ENCODE measurements at places on chromosomes 7 and 10.

- DNase-seq: no peak
Observed at GRCh38 chr7:132458729-132459128, 117.5 kb downstream of the PLXNA4 start.

DNA sequence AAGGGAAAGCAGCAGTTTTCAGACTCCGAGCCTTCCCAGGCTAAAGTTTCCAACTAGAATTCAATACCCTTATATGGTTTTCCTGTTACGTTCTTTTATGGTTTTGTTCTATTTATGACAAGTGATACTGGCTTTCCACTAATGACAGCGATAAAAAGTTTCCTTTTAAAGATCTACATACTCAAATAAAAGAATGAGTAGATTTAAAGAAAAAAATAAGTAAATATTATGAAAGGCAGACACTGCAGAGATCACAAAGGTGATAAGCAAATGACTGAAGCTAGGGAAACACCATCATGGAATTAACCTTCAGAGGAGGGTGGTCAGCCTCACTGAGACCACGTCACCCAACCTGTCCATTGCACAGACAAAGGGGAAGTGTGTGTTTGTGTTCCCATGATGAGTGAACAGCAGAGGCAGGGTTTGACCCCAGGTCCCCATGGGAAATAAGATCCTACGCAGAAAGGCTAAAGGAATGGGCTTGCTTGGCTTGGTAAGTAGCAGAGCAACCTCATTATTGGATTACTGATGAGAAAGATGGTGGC lies 4.0 kb downstream of the VSIR start:
- DNase-seq: no peak

DNA sequence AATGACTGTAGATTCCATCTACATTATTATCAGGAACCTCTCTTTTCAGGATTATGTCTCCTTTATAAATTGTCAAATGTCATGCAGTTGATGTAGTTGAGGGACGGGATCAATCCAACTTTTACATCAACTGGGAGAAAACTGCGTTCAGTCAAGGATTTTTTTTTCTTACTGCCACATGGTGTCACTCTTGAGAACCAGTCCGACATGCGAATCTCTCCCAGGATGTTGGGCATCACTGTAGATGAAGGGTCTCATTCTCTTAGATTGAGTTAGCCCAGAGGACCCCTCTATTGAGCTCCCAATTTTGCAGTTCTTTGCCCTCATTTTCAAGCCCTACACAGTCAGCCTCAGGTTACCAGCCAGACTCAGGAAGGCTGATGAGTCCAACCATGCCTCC lies 120.3 kb upstream of the PTPRZ1 start:
- DNase-seq: peak; percentile 29

- DNase-seq: no peak
Observed at GRCh38 chr7:85765698-85766298, 578.9 kb upstream of the SEMA3D start.

GRCh38 chr7:93739424-93739823 lies 151.1 kb downstream of the TFPI2 start:
- DNase-seq: no peak

DNA sequence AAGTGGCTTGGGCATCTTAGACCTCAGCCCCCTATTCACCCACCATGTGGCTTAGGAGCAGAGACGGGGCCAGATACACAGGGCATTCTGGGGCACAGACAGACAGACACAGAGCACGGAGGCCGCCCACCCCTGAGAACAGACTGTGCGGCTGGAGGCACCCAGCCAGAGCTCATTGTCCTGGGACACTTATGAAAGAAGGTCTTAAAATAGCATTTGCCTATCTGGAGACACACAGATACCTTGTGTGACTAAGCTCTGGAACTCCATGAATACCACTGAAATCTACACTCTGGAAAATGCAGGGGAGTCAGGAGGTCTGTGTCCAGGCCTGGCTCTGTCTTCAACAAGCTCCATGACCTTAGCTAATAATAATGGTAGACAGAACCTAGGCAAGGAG lies 41.4 kb upstream of the ADO start:
- no peak for DNase-seq

GRCh38 chr7:22607180-22607579 lies 107.2 kb upstream of the STEAP1B start:
- DNase-seq: peak; percentile 48

- no peak for DNase-seq
Observed at GRCh38 chr10:100114976-100115770, 33.5 kb upstream of the CPN1 start.

- no peak for DNase-seq
Observed at GRCh38 chr10:44990302-44990655, 10.4 kb upstream of the ZNF22 start.

DNA sequence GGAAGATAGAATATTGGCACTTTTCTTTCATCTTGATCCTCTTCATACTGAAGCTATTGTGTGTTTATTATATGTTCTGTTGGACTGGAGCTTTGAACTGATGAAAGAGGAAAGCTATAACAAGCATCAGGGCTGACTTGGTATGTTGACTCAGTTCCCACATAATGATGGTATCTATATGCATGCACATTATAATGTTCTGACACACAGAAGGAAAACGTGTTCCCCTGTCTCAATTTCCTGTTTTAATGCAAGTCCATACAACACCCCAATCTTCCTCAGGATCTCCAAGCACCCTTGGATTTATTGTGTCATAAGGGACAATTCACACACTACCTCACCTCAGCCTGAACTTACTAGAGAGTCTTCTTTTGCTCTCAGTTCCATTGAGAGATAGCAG lies 8.3 kb upstream of the WASL start:
- DNase-seq: no peak

DNA sequence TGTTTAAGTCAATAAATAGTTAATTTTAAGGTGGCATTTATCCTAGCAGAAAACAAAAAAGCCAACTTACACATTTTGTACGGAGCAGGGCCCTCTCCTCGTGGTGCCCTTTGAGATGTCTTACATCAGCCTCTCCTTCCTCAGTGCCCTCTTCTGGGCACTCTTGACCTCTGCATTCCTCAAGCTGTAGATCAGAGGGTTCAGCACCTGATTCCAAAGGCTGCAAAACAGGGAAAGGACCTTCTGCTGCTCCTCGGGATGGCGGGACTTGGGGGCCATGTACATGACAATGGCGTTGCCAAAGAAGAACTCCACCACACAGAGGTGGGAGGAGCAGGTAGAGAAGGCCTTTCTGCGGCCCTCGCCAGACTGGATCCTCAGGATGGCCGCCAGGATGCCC lies 4.6 kb upstream of the OR2A14 start:
- DNase-seq: no peak

DNA sequence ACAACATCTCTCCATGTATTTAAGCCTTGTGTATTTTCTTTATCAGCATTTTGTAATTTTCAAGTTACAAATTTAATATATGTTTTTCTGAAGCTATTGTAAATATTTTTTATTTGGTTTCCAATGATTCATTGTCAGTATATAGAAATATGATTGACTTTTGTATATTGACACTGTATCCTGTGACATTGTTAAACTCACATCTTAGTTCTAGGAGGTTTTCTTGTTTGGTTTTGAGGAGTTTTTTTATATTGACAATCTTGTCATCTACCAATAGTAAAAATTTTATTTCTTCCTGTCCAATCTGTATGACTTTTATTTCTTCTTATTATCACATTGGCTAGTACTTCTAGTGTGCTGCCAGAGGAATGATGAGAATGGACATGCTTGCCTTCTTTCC lies 393.7 kb downstream of the GPAM start:
- DNase-seq: no peak

GRCh38 chr10:21757185-21757901 lies 223.3 kb downstream of the MLLT10 start:
- DNase-seq: no peak

DNA sequence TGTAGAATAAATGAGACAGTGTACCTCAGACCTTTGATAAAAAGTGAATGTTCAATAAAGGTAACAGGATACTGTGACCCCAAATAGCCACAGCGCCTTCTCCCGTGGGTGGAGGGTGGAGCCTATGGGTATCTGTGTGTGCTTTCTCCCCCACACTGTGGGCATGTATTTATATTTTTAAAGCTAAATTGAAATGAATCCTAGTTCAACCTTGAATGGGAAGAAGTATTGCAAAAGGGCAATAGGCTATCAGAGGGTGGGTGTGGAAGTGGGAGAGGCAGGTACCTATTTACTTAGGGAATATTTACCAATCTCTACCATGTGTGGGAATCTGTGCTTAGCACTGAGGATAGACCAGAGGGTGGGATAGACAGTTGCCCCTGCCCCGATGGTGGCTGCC lies 68.9 kb downstream of the PFKFB3 start:
- no peak for DNase-seq

DNA sequence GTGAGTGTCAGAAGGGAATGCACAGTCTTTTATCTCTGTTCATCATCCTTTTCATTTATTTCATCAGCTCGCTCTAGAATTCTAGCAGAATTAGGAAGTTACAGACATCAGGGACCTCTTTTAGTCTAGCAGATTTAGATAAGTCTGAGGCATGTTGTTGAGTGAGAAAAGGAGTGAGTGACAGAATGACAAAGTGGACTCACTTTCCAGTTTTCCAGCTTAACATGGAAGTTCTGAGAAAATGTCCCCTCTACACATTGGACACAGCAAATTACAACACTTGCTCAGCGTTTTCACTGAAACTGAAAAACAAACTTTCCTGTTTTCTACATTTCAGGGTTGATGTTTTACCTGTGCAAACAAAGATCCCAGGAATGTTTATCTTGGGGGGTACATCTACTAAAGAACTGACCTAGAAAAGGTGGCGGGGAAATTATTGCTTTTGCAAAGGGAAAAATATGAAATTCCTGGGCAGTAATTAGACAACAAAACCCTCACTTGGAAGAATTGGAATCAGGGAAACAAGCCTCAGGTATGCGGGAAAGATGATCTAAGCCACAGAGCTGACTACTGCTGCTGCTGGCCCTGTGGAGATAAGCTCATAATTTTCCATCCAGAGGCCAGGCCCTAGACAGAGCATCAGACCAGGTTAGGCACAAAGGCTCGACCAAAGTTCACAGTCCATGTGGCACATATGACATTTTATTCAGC lies 14.6 kb upstream of the CYP3A5 start:
- no peak for DNase-seq

DNA sequence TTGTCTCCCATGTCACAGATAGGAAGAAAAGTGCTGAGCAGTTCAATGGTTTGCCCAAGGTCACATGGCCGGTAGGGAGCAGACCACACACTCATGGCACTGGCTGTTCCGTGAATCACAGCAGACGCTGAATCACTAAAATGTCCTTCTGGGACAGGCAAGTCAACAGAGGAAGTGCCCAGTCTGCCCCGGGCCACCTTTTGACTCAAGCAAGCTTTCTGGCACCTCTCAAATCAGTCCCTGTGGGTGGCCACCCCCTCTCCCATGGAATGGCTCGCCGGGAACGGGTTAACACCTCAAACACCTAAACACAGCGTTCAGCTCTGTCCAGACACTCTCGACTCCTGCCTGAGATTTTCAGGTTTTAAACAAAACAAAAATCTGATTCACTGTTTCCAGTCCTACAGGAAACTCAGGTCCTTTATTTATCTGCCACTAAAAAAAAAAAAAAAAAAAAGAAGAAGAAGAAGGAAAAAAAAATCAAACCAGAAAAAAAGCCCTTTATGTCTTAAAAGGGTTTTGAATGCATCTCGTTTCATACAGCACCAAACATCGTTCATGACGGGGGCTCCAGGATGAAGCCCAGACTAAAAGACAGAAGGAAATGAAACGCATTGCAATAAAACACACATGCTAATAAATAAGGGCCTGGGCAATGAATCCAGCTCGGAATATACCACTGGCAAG lies 15.5 kb downstream of the CARD11 start:
- no peak for DNase-seq

- DNase-seq: no peak
Observed at GRCh38 chr7:496528-497295, 22.9 kb downstream of the PDGFA start.

GRCh38 chr7:36275735-36276284 lies 113.9 kb upstream of the ANLN start:
- DNase-seq: no peak

GRCh38 chr10:114477285-114477684 lies 73.0 kb upstream of the AFAP1L2 start:
- DNase-seq: no peak

DNA sequence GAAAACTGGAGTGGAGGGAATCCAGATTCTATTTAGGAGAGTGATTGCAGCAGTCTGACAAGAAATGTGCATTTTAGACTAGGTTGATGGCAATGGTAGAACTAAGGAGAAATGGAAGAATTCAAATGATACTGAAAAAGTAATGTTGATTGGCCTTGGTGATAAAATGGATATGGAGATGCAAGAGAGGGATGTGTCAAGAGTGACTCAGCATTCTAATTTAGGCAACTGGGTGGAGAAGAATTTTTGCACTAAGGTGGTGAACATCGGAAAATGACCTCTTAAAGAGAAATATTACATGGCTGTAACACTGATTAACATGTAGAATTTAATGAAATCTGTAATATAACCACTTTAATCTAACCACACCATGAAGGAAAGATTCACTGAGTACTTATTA lies 806.5 kb downstream of the PHTF2 start:
- DNase-seq: peak; percentile 16

- no peak for DNase-seq
Observed at GRCh38 chr10:83545901-83546391, 593.4 kb upstream of the GHITM start.

- peak; percentile 38 for DNase-seq
Observed at GRCh38 chr10:35546824-35547225, 58.3 kb upstream of the GJD4 start.

DNA sequence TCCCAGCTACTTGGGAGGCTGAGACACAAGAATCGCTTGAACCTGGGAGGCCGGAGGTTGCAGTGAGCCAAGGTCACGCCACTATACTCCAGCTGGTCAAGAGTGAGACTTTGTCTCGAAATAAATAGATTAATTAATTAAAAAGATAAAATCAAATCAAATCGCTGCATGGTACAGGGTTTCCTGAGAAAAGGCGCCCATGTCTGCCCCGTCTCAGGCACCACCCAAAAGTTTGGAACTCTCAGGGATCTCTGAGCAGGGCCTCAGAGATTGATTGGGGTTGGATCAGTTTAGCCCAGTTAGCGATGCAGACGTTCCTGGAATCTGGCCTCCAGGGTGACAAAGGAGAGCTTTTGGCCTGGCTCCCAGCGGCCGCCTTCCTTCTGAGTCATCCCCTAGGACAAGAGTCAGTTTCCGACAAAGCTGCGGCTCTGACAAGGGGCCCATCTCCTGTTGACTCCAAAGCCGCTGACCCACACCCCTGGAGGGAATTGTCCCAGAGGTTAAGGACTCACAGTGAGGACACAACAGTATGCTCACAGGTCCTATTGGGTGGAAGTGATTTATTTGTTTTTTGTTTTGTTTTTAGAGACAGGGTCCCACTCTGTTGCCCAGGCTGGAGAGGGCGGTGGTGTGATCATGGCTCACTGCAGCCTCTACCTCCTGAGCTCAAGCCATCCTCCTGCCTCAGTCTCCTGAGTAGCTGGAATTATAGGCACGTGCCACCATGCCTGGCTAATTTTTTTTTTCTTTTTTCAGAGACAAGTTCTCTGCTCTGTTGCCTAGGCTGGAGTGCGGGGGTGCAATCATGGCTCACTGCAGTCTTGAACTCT lies 6.8 kb downstream of the ORAI2 start:
- DNase-seq: peak; percentile 87

GRCh38 chr10:62687230-62687748 lies 117.2 kb upstream of the ADO start:
- DNase-seq: no peak

GRCh38 chr7:26105931-26106330 lies 46.1 kb upstream of the NFE2L3 start:
- DNase-seq: no peak

GRCh38 chr7:131633342-131633843 lies 77.0 kb upstream of the PODXL start:
- DNase-seq: peak; percentile 60

GRCh38 chr7:11505471-11505985 lies 326.5 kb downstream of the THSD7A start:
- no peak for DNase-seq

- no peak for DNase-seq
Observed at GRCh38 chr10:118596426-118597124, 1.1 kb upstream of the PRLHR start.

All from AG20443 (cell line).